ENCODE measurements at places on chromosomes 3 and 15.

GRCh38 chr3:134201201-134202130 lies 49.2 kb downstream of the RYK start:
- DNase-seq, result no peak

DNA sequence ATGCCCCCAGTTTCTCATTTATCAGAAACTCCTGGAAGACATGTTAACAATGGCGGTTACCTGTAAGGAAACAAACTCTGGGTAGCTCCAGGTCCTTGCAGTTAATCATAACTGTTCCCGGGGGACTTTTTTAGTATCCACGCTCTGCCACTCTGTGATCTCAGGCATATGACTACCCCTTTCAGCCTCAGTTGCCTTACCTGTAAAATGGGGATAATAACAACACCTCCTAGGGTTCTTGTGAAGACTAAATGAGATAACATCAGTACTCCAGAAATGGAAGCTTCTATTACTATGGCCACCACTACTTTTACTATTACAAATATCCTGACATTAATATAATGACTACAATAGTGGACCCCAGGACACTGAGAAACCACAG lies 7.1 kb upstream of the FLNB start:
- no peak for DNase-seq

DNA sequence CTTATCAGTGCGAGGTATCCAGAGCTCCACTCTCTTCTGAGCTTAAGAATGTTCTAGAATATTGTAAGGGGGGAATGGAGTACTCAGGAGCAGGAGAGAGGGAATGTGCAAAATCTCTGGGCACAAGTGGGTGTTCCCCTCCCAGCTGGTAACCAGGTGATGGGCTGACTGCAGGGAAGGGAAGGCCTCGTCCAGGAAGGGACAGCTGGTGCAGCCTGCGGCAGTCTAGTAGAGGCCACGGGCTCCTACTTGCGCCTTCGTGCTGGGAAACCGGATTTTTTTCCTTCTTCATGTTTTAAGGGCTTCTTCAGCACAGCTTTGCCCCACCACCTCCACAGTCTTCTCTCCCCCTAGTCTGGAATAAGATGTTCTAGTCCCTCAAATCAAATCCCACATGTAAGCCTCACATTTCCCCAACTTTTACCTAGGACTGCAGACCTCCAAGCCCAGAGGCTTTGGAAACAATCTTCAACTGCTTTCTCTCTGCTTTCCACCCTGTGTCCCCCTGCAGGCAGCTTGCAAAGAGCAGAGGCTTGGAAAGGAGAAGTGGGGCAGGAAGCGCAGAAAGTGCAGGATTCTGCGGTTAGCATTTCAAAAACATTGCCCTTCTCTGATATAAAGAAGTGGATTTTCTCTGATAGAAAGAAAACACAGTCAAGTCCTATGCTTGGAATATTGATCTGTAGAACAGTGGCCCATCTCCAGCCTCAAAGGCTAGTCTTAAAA lies 11.9 kb upstream of the CGNL1 start:
- no peak for DNase-seq

GRCh38 chr3:58065700-58066167 lies 57.5 kb downstream of the FLNB start:
- no peak for DNase-seq

DNA sequence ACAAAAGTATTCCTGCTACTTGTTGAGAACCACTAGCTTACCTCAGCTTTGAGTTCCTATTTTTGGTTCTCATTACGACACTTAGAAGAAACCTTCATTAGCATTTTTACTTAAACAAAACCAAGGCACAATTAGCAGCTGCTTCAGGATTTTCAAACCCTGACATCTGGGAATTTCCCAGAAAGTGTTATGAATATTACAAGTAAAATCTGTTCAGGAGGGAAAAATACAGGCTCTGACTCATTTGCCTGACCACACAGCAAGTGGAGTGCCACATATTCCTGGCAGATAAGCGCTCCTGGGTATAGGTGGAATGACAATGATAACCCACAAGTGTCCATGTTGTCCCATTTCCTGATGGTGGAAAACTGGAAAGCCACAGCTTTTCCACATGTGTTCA lies 10.3 kb upstream of the RFTN1 start:
- no peak for DNase-seq

GRCh38 chr3:42140665-42141203 lies 49.6 kb downstream of the TRAK1 start:
- DNase-seq, result no peak

GRCh38 chr3:157807280-157807679 lies 298.9 kb downstream of the SHOX2 start:
- no peak for DNase-seq

DNA sequence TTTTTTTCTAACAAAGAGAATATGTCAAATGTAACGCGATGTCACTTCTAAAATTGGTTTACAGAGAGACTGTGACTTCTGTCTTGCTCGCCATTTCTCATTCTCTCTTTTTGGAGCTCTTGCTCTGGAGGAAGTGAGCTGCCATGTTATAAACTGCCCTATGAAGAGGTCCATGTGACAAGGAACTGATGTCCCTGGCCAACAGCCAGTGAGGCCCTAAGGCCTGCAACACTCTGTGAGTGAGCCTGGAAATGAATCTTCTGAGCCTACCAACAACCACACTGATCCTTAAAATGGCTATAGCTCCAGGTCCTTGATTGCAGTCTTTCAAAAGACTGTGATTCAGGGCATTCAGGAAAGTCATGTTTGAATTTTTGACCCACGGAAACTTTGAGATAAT lies 49.9 kb downstream of the NMD3 start:
- DNase-seq, result no peak

GRCh38 chr3:170476291-170476690 lies 57.6 kb downstream of the CLDN11 start:
- DNase-seq, result no peak

GRCh38 chr3:32229565-32229964 lies 8.9 kb upstream of the CMTM8 start:
- DNase-seq, result no peak

- DNase-seq, result no peak
Observed at GRCh38 chr3:134059671-134060560, 30.2 kb upstream of the SLCO2A1 start.

- DNase-seq, result no peak
Observed at GRCh38 chr15:40283615-40284300, 894 bp upstream of the ANKRD63 start.

- DNase-seq, result no peak
Observed at GRCh38 chr15:40248006-40248783, 9.3 kb downstream of the PAK6 start.

- DNase-seq, result no peak
Observed at GRCh38 chr3:117450026-117450425, 740.4 kb downstream of the TUSC7 start.

DNA sequence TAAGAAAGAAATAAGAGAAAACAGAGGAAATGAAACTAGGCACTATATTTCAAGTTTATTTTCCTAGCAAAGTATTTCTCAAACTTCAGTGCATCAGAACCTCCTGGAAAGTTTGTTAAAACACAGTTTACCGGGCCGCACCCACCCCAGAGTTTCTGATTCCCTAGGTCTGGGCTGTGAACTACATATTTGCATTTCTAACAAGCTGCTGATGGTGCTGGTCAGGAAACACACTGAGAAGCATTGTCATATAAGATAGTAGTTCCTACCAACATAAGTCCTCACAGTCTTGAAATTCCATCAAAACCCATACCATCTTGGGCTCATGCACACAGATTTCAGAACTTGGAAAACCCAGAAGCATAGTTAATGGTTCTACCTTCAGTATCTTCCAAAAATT lies 8.3 kb downstream of the SLC9A9 start:
- DNase-seq, result no peak

DNA sequence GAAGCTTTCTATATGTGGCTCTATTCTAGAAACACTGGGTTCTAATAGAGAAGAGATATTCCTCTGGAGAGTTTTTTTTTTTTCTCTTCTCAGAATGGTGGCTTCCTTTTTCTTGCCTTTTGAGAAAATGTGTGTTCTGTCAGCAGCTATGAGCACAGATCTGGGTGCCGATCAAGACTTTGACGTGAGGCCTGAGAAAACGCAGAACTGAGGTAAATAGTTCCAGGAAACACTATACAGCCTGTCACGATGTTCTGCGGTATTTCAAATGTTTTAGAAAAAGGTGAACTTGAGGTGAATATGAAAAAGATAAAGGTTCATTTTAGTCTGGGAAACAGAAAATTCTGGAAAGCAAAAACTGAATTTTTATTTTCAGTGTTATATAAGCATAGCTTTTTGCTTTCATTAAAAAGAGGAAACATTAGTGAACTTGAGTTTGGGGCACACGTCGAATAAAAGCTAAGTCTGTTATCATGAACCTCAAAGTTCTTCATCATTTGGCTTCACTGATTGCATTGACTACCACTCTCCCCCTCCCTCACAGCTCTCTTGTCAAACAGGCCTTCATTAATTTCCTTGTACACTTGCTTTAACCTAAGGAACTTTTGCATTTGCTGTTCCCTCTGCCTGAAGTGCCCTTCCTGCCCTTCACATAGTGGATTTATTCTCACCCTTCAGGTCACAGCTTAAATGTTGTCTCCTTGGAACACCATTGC lies 265.1 kb downstream of the NFKBIZ start:
- no peak for DNase-seq

GRCh38 chr15:31235311-31236183 lies 91.1 kb upstream of the KLF13 start:
- no peak for DNase-seq

DNA sequence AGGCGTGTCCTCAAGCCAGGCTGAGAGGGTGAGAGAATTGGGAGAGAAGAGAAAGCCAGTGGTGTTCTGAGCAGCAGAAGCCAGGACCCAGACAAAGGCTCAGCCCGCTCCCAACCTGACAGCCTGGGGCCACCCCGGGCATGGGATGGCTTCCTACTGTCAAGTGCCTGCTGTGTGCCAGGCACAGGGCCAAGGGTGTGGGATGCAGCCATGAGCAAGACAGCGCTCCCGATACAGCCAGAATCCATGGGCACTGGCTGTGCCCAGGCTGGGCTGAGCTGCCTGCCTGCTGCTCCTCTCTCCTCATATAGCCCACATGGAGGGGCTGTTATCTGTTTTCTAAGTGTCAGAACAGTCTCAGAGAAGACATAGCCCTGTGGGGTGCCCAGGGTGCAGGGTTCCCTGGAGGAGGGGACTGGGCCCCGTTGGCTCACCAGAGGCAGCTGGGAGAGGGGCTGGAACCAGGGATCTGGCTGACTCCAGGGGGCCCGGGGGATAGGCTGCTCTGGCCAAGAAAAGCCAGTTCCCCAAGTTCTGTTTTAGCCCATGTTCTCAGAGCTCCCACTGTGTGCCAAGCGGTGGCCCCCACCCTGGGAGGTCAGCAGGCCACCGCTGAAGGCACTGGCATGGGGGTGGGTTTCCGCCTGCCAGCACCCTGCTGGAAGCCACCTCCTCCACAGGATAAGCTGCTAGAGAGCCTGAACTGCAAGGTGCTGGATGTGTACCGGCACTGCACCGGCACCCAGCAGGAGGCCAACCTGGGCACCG lies 39.0 kb downstream of the CFAP100 start:
- no peak for DNase-seq

DNA sequence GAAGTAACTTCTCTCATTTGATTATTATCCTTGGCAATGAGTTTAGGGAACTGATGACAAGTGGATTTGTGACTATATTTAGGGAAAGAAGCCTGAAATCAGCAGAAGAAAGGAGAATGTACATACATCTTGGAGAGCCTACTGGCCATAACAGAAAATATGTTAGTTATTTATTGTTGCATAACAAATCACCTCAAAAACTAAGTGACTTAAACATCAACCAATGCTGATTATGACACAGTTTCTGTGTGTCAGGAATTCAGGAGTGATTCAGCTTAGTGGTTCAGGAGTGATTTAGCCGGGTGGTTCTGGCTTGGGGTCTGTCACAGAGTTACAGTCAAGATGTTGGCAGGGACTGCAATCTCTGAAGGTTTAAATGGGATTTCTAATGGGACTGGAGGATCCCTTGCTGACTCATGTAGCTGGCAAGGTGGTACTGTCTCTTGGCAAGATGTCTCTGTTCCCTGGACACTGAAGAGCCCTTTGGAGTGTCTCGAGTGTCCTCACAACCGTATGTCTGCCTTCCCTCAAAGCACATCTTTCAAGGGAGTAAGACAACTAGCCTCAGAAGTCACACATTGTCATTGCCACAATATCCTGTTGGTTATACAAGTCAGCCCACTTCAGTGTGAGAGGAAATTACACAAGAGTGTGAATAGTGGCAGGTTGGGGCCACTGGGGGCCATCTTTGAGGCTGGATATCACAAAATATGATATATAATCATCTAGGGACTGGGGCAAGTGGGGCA lies 248.9 kb downstream of the SV2B start:
- no peak for DNase-seq

DNA sequence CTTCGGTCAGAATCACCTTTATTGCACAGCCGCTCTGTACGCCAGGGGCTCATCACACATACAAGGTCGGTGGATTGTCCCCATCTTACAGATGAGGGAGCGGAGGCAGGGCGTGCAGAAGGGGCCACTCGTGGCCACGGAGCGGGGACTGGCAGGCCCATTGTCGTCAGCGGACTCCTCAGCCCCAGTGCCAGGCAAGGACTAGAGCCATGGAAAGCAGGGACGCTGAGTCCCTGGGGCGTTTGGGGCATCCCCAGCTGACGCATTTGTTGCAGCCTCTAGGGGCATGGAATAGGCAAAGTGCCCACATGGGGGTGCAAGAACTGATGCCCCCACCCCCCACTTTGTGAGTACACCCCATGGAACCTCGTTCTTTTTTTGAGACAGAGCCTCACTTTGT lies 29.8 kb upstream of the FURIN start:
- no peak for DNase-seq

DNA sequence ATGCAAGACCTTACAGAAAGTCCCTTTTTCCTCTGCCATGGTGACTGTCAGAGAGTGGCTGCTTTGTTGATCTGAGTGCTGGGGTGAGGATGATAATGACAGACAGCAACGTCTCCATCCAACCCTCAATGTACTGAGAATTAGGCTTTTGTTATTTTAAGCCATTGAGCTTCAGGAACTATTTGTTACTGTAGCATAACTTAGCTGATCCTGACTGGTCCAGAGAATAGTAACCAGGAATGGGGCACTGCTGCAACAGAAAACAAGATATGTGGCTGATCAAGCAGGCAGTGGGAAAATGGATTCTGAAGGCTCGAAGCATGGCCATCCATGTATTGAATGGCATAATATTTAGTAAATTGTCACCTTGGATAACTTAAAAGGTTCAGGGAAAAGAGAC lies 5.2 kb upstream of the KLF13 start:
- no peak for DNase-seq

- DNase-seq, result no peak
Observed at GRCh38 chr15:76376029-76376428, 39.5 kb downstream of the ISL2 start.

DNA sequence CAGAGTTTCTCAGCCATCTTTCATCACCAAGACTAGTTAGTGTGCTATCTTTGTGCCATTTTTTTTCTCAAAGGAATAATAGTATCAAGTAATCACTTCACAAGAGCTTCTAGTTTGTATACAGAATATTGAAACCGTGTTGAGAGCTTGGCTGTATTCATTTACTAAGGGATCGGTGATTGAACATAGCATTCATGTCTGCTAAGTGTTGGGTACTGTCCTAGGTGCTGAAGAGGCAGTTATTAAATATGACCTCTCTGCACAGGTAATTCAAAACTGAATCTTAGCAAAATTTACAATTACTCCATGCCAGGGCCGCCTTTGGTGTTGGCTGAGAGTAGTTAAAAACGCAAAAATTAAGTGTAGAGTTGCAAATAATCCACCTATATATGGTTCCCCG lies 355.3 kb upstream of the RORA start:
- no peak for DNase-seq

GRCh38 chr3:121594850-121595249 lies 1.7 kb downstream of the FBXO40 start:
- no peak for DNase-seq

All from GM13977 (cell line).